ENCODE measurements at places on chromosomes 16 and 17. TPM values are rescaled to one million over a fixed set of nuclear protein-coding genes. Genes with fewer than 3 reads are reported as not detected.

DNA sequence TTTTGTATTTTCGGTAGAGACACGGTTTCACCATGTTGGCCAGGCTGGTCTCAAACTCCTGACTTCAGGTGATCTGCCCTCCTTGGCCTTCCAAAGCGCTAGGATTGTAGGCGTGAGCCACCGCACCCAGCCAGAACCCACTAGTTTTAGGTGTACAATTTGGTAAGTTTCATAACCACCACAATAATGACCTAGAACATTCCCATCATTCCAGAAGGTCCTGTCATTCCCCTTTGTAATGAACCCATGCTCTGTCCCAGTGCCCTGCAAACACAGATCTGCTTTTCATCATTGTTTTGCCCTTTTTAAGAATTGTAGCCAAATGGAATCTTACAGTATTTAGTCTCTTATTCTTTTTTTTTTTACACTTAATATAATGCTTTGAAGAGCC, 35.6 kb upstream of the IRF8 start:
- H3K27ac ChIP-seq = no peak overlapping the region
- DNase-seq = no peak
- no peaks in the 10 kb centered on the region for H3K27me3 ChIP-seq
- H3K4me1 ChIP-seq = no peaks in the 10 kb centered on the region

DNA sequence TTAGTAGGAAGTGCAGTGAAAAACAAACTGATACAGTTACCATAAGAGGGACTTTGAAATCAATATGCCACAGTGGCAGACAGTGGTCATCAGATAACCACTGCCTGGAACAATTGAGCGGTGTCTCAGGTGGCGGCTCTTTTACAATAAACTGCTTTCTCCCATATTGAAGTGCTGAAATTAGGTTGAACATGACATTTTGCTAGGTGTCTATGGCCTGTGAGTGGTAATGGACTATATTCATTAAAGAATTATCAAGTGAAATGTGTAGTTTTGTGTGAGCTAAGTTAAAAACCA, 214.7 kb downstream of the RPTOR start:
- H3K4me1 ChIP-seq = no peaks in the 10 kb centered on the region
- no peak overlapping the region for H3K27ac ChIP-seq
- no peaks in the 10 kb centered on the region for H3K36me3 ChIP-seq
- no peaks in the 10 kb centered on the region for H3K27me3 ChIP-seq
- H3K4me3 ChIP-seq = no peak overlapping the region
- no peak for DNase-seq

- H3K4me3 ChIP-seq = no peak overlapping the region
- no peaks in the 10 kb centered on the region for H3K27me3 ChIP-seq
- DNase-seq = no peak
- no peak overlapping the region for H3K27ac ChIP-seq
Measured at GRCh38 chr16:70665113-70665694, 18.8 kb downstream of the IL34 start.

DNA sequence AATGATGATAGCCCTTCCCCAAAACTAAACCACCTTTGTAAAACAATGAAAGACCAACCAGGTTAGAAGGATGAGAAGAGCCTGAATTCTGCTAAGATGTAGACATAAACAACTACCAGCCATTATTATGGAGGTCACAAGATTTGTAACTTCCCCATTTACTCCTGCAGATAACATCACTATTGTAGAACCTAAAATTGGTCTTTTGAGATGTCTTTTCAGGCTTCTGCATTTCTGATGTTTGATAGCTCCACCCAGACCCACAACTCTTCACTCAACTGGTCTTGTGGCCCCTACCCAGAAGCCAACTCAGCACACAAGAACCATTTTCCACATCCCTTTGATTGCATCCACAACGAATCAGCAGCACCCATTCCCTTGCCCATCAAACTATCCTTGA, 100.8 kb downstream of the TMEM132E start:
- H3K27me3 ChIP-seq = no peaks in the 10 kb centered on the region
- no peaks in the 10 kb centered on the region for H3K4me1 ChIP-seq
- H3K36me3 ChIP-seq = no peaks in the 10 kb centered on the region
- no peak overlapping the region for H3K27ac ChIP-seq

- no peak for DNase-seq
- H3K27ac ChIP-seq = no peak overlapping the region
- peaks cover 15% of the 10 kb centered on the region for H3K27me3 ChIP-seq
- H3K4me3 ChIP-seq = no peak overlapping the region
Measured at GRCh38 chr17:62322313-62322712, 58.0 kb upstream of the EFCAB3 start.

GRCh38 chr16:68995011-68995504, 110.4 kb upstream of the HAS3 start:
- DNase-seq = peak; percentile 51
- H3K27ac ChIP-seq = no peak overlapping the region
- H3K4me1 ChIP-seq = no peaks in the 10 kb centered on the region
- H3K27me3 ChIP-seq = no peaks in the 10 kb centered on the region

- H3K27me3 ChIP-seq = no peaks in the 10 kb centered on the region
- H3K4me3 ChIP-seq = no peak overlapping the region
- peaks cover 9% of the 10 kb centered on the region for H3K4me1 ChIP-seq
Measured at GRCh38 chr16:88655733-88656281, 5.0 kb upstream of the CYBA start.

- no peak overlapping the region for H3K4me3 ChIP-seq
- peak; percentile 21 for DNase-seq
- H3K36me3 ChIP-seq = no peaks in the 10 kb centered on the region
- peaks cover 4% of the 10 kb centered on the region for H3K4me1 ChIP-seq
- H3K27ac ChIP-seq = no peak overlapping the region
Measured at GRCh38 chr16:65668064-65668595, 546.3 kb upstream of the CDH11 start.

GRCh38 chr16:15398618-15399316, 3.2 kb downstream of the MPV17L start:
- H3K36me3 ChIP-seq = no peaks in the 10 kb centered on the region
- DNase-seq = no peak
- no peak overlapping the region for H3K4me3 ChIP-seq
- H3K27me3 ChIP-seq = peaks cover 16% of the 10 kb centered on the region
- H3K4me1 ChIP-seq = no peaks in the 10 kb centered on the region
- no peak overlapping the region for H3K27ac ChIP-seq

DNA sequence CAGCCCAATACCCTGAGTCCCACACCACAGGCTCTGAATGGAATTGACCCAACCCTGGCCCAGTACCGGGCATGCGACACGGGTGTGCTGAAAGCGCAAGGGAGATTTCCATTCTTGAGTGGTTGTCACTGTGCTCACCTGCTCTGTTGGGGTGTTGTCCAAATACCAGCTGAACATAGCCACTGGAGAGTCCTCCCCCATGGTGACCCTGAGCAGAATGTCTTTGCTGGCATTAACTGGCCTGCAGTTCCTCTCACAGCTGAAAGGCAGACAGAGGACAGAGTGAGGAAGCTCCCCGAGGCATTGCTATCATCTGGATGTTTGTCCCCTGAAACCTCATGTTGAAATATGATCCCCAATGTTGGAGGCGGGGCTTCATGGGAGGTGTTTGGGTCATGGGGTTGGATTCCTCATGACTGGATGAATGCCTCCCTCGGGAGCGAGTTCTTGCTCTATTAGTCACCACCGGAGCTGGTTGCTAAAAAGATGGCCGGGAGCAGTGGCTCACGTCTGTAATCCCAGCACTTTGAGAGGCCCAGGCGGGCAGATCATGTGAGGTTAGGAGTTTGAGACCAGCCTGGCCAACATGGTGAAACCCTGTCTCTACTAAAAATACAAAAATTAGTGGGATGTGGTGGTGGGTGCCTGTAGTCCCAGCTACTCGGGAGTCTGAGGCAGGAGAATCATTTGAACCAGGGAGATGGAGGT, 57.3 kb upstream of the BCO1 start:
- peak; percentile 86 for DNase-seq
- no peaks in the 10 kb centered on the region for H3K36me3 ChIP-seq
- no peaks in the 10 kb centered on the region for H3K4me1 ChIP-seq
- no peaks in the 10 kb centered on the region for H3K27me3 ChIP-seq
- H3K4me3 ChIP-seq = no peak overlapping the region

DNA sequence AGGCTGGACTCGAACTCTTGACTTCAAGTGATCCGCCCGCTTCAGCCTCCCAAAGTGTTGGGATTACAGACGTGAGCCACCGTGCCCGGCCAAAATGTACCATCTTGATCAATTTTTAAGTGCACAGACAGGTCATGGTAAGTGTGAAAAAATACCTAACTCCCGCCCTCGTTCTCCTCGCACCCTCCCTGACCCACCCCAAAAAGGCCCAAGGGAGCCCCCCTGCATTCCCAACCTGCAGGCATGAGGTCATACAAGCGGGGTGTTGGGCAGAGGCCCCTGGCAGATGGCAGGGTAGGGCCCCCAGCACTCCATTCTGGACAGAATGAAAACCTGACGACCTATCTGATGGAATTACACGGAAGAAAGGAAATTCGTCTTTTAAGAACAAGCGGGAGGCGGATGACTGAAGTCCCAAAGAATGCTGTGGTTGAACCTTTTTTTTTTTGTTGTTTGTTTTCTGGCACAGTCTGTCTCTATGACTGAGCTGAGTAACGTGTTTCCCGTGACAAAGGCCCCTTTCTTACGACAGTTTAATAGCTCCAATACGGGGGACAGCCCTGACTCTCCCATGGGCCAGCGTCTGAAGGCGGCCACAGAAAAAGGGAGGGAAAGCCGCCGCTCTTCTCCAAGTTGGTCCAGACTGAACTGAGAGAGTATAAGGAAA, 376.4 kb downstream of the SLC39A11 start:
- H3K4me1 ChIP-seq = no peaks in the 10 kb centered on the region
- no peaks in the 10 kb centered on the region for H3K27me3 ChIP-seq
- no peaks in the 10 kb centered on the region for H3K36me3 ChIP-seq
- DNase-seq = peak; percentile 93
- no peak overlapping the region for H3K4me3 ChIP-seq

DNA sequence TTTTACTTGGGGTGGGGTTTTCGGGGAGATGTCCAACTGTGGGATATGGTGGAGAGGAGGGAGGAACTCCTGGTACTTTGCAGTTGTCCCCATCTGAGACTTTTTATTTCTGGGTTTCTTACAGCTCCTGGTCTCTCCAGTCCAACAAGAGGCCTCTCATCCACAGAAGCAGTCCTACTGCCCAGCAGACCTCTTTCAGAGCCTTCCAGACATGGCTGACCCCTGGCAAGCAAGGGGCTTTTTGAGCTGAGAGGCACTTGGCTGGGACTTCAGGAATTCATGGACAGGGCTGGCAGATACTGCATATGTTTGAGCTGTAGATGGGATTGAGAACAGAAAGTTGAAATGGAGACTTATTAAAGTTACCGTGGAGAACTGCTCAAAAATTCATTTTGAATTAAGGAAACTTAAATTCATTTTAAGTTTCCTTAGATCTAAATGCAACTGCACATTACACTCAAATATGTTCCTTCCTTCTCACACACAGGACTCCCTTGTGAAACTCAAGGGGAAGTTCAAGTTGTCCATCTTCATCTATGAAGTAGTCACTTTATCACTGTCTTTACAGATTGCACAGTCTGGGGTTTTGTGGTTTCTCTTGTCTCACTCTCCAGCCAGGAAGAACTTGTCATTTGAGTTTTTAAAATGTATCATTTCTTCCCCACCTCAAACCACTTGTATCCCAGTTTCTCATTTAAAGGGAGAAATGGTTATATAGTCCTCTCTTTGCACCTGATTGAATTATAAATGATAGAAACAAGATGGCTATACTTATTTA, 1.1 kb downstream of the LASP1NB start:
- H3K4me3 ChIP-seq = no peak overlapping the region
- H3K36me3 ChIP-seq = no peaks in the 10 kb centered on the region

GRCh38 chr17:78933025-78933958, 8.1 kb upstream of the TIMP2 start:
- H3K36me3 ChIP-seq = no peaks in the 10 kb centered on the region
- no peaks in the 10 kb centered on the region for H3K4me1 ChIP-seq
- no peak overlapping the region for H3K27ac ChIP-seq
- no peaks in the 10 kb centered on the region for H3K27me3 ChIP-seq
- peak; percentile 96 for DNase-seq

GRCh38 chr17:32878211-32878610, 1.3 kb upstream of the MYO1D start:
- H3K36me3 ChIP-seq = no peaks in the 10 kb centered on the region
- H3K27me3 ChIP-seq = no peaks in the 10 kb centered on the region
- H3K4me1 ChIP-seq = peaks cover 6% of the 10 kb centered on the region
- peak; percentile 53 for DNase-seq

DNA sequence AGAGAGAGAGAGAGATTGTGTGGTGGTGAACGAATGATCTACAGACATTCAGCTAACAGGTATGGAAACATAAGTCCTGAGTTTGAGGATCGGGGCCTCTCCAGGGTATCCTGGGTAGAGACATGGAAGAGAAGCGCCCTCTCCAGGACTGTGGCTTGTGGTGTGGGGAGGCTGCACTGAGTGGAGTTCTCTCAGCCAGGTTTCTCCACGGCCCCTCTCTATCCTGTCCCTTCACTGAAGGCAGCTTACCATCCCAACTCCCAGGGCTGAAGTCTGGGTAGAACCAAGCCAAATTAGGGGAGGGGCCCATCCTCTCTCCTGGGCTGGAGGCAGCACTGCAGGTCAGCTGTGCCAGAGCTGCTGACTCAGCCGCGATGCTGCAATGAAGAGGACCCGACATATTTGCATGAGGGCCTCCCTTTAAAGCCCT, 6.2 kb downstream of the C1QL1 start:
- no peak overlapping the region for H3K4me3 ChIP-seq
- no peaks in the 10 kb centered on the region for H3K4me1 ChIP-seq
- DNase-seq = no peak
- peaks cover 22% of the 10 kb centered on the region for H3K27me3 ChIP-seq
- H3K36me3 ChIP-seq = no peaks in the 10 kb centered on the region
- no peak overlapping the region for H3K27ac ChIP-seq

- no peaks in the 10 kb centered on the region for H3K4me1 ChIP-seq
- peak within 1 kb of the TSS; percentile 41 for H3K4me3 ChIP-seq
- H3K27ac ChIP-seq = peak within 1 kb of the TSS; percentile 20
- DNase-seq = peak; percentile 93
Measured at GRCh38 chr17:42659079-42659931, at the start of gene TUBG2. Gene TUBG2, plus strand, starts transcription at chr17:42659284. Its CDS starts 220 bp downstream, at chr17:42659504.

DNA sequence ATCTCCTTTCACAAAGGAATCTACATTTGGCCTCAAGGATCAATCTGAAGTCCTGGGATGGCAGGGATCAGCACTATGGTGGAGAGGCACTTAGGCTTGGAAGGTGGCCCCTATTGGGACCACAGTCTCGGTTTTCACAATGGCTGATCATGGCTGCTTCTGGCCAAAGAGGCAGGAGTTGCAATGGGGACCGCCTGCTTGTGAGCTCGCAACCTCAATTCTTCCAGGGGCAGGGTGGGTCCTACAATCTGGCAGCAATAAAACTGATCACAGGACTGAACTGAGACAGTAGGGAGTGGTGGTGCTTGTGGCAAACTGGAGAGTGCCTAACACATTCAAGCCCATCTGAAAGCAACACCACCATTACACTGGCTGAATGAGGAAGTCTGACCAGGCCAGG, 83.1 kb downstream of the NETO2 start:
- H3K27ac ChIP-seq = no peak overlapping the region
- no peaks in the 10 kb centered on the region for H3K4me1 ChIP-seq
- no peak for DNase-seq
- no peaks in the 10 kb centered on the region for H3K36me3 ChIP-seq
- no peaks in the 10 kb centered on the region for H3K27me3 ChIP-seq

GRCh38 chr16:87424266-87424665, 32.1 kb downstream of the MAP1LC3B start:
- DNase-seq = no peak
- H3K4me1 ChIP-seq = no peaks in the 10 kb centered on the region
- no peak overlapping the region for H3K27ac ChIP-seq
- no peaks in the 10 kb centered on the region for H3K27me3 ChIP-seq
- no peak overlapping the region for H3K4me3 ChIP-seq

The RDM1 gene
- total RNA-seq = 6.4 TPM

The NPIPA2 gene
- 2.1 TPM for total RNA-seq

The FN3K gene
- 20.0 TPM for total RNA-seq

The FASN gene
- 279 TPM for total RNA-seq

The RNF227 gene
- total RNA-seq = 20.3 TPM

The HAS3 gene
- total RNA-seq = 0.46 TPM

The METTL9 gene
- total RNA-seq = 313 TPM

The PROCA1 gene
- total RNA-seq = 19.4 TPM

The PGAP3 gene
- 34.2 TPM for total RNA-seq

The FOXL1 gene
- 2.0 TPM for total RNA-seq

The FBXW10 gene
- 0.04 TPM for total RNA-seq

The HCFC1R1 gene
- 50.8 TPM for total RNA-seq

The GFOD2 gene
- total RNA-seq = 5.9 TPM

All from cardiac muscle cell (in vitro differentiated cells and primary cell).